ENCODE measurements at places on chromosomes 2 and 18. TPM values are rescaled to one million over a fixed set of nuclear protein-coding genes. Genes with fewer than 3 reads are reported as not detected.

DNA sequence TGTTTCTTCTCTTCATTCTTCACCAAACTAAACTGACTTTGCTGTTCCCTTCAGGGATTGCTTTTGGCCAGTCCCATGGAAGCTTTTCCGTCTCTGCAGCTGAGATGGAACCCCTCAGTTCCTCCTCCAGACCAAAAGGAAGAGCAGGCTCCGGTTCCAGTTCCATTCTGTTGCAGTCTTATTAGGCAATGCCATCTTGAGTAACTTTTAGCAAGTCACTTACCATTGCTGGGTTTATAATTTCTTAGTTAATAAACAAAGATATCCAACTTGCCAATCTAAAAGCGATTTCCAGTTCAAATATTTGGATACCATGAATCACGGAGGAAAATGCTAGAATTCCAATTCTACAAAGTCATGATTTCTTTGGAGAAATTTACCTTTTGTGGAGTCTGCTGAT is 214.3 kb upstream of the LYPD1 start:
- H3K4me3 ChIP-seq = no peak overlapping the region
- H3K27me3 ChIP-seq = no peaks in the 10 kb centered on the region
- H3K27ac ChIP-seq = no peak overlapping the region
- no peaks in the 10 kb centered on the region for H3K4me1 ChIP-seq
- no peaks in the 10 kb centered on the region for H3K36me3 ChIP-seq

GRCh38 chr2:28956415-28956826 is 24.7 kb upstream of the TOGARAM2 start:
- no peaks in the 10 kb centered on the region for H3K36me3 ChIP-seq
- peak overlapping the region; percentile 44 for H3K4me3 ChIP-seq
- no peaks in the 10 kb centered on the region for H3K27me3 ChIP-seq
- H3K27ac ChIP-seq = no peak overlapping the region

GRCh38 chr18:28691496-28691840 is 514.5 kb upstream of the CDH2 start:
- H3K27ac ChIP-seq = no peak overlapping the region
- no peaks in the 10 kb centered on the region for H3K27me3 ChIP-seq
- DNase-seq = no peak
- no peaks in the 10 kb centered on the region for H3K4me1 ChIP-seq

- no peaks in the 10 kb centered on the region for H3K27me3 ChIP-seq
- H3K36me3 ChIP-seq = no peaks in the 10 kb centered on the region
- no peak overlapping the region for H3K27ac ChIP-seq
- H3K4me1 ChIP-seq = no peaks in the 10 kb centered on the region
- H3K4me3 ChIP-seq = no peak overlapping the region
Observed at GRCh38 chr18:76406791-76407190, 88.3 kb downstream of the ZNF516 start.

DNA sequence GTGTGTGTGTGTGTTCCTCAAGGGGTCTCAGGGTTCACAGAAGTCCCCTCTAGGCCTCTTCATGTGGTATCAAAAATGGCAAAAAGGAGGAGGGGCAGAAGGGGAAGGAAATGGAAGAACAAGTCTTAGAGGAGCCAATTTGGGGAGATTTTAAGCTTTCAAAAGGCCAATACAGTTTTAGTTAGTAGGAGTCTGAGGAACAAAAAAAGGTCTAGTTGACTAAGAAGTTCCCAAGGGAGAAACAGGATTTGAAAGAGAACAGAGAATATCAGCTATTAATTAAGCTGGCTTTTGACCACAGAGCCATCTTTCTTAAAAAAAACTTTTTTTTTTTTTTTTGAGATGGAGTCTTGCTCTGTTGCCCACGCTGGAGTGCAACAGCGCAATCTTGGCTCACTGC is 7.1 kb downstream of the RNF125 start:
- no peak for DNase-seq
- no peak overlapping the region for H3K4me3 ChIP-seq
- H3K4me1 ChIP-seq = peaks cover 73% of the 10 kb centered on the region
- H3K36me3 ChIP-seq = peaks cover 3% of the 10 kb centered on the region
- H3K27me3 ChIP-seq = no peaks in the 10 kb centered on the region

GRCh38 chr2:144666032-144666431 is 146.1 kb upstream of the ZEB2 start:
- H3K4me3 ChIP-seq = no peak overlapping the region
- H3K27ac ChIP-seq = no peak overlapping the region
- DNase-seq = no peak
- H3K4me1 ChIP-seq = no peaks in the 10 kb centered on the region

GRCh38 chr2:95261602-95262001 is 12.6 kb upstream of the PROM2 start:
- H3K4me3 ChIP-seq = no peak overlapping the region
- H3K36me3 ChIP-seq = no peaks in the 10 kb centered on the region
- H3K4me1 ChIP-seq = no peaks in the 10 kb centered on the region
- no peak for DNase-seq

- no peaks in the 10 kb centered on the region for H3K27me3 ChIP-seq
- H3K27ac ChIP-seq = no peak overlapping the region
- H3K4me1 ChIP-seq = peaks cover 2% of the 10 kb centered on the region
- no peak overlapping the region for H3K4me3 ChIP-seq
Observed at GRCh38 chr2:8465560-8465959, 216.3 kb upstream of the ID2 start.

- H3K27me3 ChIP-seq = no peaks in the 10 kb centered on the region
- no peak overlapping the region for H3K4me3 ChIP-seq
- no peak overlapping the region for H3K27ac ChIP-seq
- H3K36me3 ChIP-seq = no peaks in the 10 kb centered on the region
Observed at GRCh38 chr2:212237350-212238095, 301.1 kb downstream of the ERBB4 start.

- no peaks in the 10 kb centered on the region for H3K36me3 ChIP-seq
- no peaks in the 10 kb centered on the region for H3K4me1 ChIP-seq
- no peak overlapping the region for H3K27ac ChIP-seq
- H3K27me3 ChIP-seq = no peaks in the 10 kb centered on the region
- H3K4me3 ChIP-seq = no peak overlapping the region
Observed at GRCh38 chr2:210568108-210568507, 11.7 kb downstream of the CPS1 start.

- H3K27me3 ChIP-seq = peaks cover 4% of the 10 kb centered on the region
- H3K27ac ChIP-seq = no peak overlapping the region
- DNase-seq = no peak
- no peak overlapping the region for H3K4me3 ChIP-seq
- H3K4me1 ChIP-seq = no peaks in the 10 kb centered on the region
Observed at GRCh38 chr2:134079373-134079772, 174.5 kb upstream of the MGAT5 start.

GRCh38 chr2:26569216-26570082 is 71.7 kb downstream of the CIB4 start:
- no peak overlapping the region for H3K27ac ChIP-seq
- no peak overlapping the region for H3K4me3 ChIP-seq
- no peaks in the 10 kb centered on the region for H3K36me3 ChIP-seq
- no peak for DNase-seq
- no peaks in the 10 kb centered on the region for H3K4me1 ChIP-seq

DNA sequence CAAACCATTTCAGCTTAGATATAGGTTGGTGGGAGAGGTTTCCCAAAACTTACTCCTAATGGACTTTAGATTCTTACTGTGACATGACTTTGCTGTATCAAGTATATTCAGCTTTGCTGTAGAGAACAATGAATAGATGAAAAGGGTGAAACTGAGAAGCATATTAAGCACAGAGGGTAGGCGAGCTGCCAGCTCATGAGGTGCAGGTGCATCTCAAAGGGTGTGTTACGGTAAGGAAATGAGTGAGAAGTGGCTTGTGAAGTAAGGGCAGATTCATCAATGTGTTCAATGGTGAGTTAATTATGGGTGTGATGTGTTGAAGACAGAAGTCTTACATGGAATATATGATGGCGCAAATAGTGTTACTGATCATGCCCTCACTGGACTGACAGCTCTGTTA is 49.3 kb downstream of the CD8B2 start:
- H3K4me3 ChIP-seq = no peak overlapping the region
- DNase-seq = no peak
- peaks cover under 1% of the 10 kb centered on the region for H3K27me3 ChIP-seq
- H3K4me1 ChIP-seq = no peaks in the 10 kb centered on the region

DNA sequence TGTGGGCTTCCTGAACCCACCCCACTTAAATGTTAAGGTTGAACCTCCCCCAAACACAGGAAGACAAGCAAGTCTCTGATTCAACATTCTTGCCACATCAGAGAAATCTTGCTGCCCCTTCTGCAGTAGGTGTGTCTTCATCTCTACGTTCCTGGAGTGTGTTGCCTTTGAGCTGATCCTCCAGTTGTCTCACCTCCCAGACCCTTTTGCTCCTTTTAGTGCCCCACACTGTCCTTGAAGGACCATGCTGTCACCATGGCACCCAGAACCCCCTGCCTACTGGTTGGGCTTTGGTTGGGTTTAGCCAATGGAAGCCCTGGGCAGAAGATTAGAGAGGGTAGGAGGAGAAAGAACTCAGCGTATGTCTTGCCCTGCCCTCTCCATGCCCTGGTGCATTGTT is 10.7 kb downstream of the CAB39 start:
- peaks cover 64% of the 10 kb centered on the region for H3K4me1 ChIP-seq
- no peak overlapping the region for H3K27ac ChIP-seq
- no peaks in the 10 kb centered on the region for H3K27me3 ChIP-seq
- H3K36me3 ChIP-seq = no peaks in the 10 kb centered on the region
- peak overlapping the region; percentile 64 for H3K4me3 ChIP-seq

UGT1A4 gene
- not detected for total RNA-seq

ARHGAP28 gene
- total RNA-seq = not detected

CHRNG gene
- total RNA-seq = not detected

CROCC2 gene
- not detected for total RNA-seq

ALKAL2 gene
- not detected for total RNA-seq

MGAT4A gene
- 66.8 TPM for total RNA-seq

All from CD8-positive, alpha-beta memory T cell (primary cell).